IPS DF 19.7 (cell line): ENCODE measurements at places on chromosomes 1 and 21.

GRCh38 chr21:33815143-33815707, 100.4 kb downstream of the ATP5PO start:
- no peak for DNase-seq

DNA sequence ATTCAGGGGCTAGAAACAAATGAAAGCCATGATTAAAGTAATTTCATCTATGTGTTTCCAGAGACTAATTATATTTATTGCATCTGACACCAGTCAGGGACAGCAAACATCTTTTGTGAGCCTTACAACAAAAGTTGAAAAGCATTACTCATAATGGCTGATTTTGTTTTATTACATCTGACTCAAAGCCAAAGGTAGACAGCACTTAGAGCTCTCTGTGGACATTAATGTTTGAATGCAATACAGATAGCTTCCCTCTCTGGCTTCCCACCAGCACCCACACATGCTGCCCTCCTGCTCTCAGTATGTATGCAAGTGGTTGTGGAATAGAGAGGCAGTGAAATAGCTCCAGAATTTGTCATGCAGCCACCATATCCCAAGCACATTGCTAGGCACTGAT, 198.7 kb downstream of the SETD4 start:
- no peak for DNase-seq

- no peak for DNase-seq
Observed at GRCh38 chr1:155850345-155850744, 6.7 kb downstream of the GON4L start.

DNA sequence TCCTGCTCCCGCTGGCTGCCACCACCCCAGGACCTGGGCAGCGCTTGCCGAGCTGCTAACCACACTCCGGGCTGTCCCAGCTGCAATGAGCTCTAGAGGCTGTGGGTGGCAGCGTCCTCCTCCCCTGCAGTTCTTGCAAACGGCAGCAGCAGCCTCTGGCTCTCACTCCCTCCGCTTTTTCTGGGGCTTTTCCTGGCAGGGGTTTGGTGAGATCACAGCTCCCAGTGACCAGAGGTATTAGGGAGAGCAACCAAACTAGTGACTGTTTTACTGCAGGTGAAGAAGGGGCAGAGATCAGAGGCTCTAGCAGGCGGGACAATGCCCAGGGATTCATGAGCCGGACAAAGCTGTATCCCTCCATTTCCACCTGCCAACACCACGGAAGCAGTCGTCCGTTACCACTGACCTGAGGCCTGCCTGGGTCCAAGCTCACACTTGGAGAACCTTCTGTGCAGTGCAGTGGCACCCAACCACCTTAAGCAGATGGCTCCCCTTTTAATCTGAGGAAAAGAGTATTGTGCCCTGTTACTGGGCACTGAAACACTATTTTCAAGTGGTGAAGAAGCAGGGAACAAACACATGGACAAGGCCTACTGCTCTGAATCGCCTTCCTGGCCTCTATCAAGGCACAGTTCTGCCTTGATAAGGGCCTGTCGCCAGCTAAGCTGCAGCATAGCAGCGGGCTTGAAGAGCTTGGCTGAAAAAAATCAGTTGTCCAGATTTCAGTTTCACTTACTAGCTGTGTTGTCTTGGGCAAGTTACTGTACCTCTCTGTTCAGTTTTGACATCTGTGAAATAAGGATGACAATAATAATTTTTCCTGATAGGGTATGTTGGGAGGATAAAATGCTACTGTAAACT, at the start of gene F5:
TSS of gene F5 (minus strand) at position 87 of the 861 bp plus-strand sequence. CDS start 95 bp downstream, outside the sequence.
- peak; percentile 56 for DNase-seq

DNA sequence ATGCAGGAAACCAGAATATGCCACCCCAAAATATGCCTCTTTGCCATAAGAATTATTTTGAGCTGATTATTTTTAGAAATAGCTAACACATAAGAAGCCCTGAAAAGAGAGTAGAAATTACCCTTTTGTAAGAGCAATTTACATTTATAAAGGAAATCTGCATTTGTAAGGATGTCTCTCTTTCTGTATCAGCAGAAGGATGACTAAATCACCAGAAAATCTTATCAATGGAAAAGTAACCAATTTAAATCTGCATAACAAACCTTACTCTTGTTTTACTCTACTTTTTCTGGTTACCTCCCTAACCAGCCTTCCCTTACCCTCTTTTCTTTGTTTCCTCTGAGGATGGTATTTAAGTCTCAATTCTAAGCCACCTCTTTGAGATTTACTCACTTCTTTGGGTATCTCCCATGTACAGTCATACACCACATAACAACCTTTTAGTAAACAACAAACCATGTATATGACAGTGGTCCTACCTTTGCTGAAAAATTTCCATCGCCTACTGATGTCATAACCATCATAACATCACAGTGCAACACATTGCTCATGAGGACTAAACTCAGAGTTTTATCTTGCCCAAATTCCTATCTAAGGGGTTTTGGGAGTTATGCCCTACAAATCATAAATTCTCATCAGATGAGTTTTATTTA, 126.6 kb upstream of the PLPPR4 start:
- no peak for DNase-seq

DNA sequence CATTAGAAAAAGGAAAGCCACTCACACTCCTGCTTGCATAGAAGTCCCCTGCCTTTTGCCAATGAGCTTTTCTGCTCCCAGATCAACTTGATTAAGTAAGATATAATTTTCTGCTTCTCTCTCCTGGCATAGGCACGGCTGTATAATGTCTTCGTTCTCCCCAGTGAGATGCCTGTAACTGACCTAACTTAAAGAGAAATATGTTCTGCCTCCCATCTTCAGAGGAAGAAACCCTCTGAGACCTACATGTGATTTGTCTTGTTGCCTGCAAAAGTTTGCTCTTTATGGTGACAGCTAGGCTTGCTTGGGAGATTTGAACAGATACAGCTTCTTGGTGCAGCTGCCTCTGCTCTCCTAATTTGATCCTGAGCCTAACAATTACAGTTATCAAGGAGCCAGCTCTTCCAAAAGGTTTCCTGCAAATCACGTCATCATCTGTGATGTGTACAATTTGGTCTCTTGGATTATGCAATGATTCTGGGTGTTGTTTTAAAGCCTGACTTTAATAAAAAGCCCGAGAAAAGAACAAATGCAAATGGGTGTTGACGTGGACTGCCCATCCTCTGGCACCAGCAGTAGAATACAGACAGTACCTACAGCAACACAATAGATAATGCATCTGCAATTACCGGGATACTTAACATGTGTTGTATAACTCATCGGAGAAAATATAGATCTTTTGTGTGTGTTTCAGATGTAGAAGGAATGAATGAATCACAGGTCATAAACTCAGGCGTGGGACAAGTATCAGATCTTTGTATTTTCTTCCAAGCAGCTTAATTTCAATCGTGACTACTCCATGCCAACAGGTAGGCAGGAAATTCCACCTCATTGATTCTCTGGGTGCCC, 76.2 kb upstream of the KAZN start:
- no peak for DNase-seq

- DNase-seq, result no peak
Observed at GRCh38 chr1:23004112-23004511, 11.5 kb downstream of the TEX46 start.
